Pancreas (tissue), 10 donors: ENCODE measurements at places on chromosomes 16 and 17.

DNA sequence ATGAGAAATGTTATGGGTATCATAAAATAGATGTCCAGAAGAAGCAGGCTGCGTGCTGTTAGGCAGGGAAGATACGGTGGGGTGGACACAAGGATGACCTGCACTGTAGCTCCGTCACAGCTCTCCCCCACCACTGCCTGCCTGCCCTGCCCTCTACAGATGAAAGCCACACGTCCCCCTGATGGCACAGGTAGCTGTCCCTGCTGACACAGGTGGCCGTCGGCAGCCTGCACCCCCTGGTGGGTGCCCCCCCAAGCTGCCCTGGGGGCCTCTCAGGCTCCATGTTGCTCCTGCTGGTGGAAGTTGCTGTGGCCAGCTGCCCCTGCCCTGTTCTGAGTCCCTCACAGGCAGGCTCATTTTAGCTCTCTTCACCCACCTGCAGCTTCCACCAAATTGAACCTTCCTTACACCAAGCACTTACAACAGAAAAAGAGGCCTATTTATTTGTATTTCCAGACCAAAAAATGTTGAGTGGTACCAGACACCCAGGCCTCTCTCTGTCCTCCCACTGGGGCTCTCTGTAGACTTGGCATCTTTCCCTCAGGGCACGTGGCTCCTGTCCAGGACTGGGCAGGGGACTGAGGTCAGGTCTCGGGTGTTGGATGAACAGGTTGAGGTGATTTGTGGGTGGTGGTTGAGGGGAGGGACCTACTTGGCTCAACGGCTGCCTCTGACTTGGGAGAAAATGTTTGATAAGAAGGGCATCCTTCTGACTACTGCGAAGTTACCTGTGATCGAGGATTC lies 50.1 kb upstream of the CACNG5 start:
- no peak for DNase-seq

- DNase-seq, result no peak
These were observed 28.3 kb upstream of the IL17C start for GRCh38 chr16:88610080-88610479.

- DNase-seq, result no peak
These were observed 36.7 kb upstream of the TANC2 start for GRCh38 chr17:62929320-62929719.

- DNase-seq, result no peak
These were observed 388.3 kb downstream of the MAF start for GRCh38 chr16:79212114-79212791.

- DNase-seq, result no peak
These were observed 29.3 kb upstream of the AQP8 start for GRCh38 chr16:25187491-25187795.

DNA sequence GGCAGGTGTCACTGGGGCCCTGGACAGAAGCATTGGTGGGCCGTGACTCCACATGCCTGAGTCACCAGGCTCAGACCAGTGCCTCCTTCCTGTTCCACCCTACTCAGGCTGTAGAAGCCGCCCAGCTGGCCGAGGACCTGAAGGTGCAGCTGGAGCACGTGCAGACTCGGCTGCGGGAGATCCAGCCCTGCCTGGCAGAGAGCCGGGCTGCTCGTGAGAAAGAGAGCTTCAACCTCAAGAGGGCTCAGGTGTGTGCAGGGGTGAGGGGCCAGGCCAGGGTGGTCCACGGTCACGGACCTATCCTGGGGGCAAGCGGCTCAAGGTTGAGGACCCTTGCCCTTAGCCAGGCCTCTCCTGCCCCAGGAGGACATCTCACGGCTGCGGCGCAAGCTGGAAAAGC lies 9.6 kb downstream of the RNF40 start:
- DNase-seq, result no peak

DNA sequence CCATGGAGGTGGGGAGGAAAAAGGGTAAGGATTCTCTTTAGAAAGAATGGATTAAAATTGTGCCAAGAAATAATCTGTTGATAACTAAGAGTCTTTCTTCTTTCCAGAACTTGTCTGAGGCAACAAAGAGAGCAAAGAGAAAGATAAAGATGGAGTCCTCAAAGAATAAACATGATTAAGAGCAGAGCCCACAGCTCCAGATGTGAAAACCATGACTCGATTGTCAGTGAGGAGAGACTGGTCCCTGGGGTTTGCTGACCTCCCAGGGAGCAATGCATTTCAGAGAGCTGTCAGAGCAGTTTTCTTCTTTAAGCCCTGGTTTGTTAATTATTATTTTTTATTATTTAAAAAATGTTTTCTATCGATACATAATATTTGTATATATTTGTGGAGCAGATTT lies 74.6 kb downstream of the TMEM100 start:
- no peak for DNase-seq

DNA sequence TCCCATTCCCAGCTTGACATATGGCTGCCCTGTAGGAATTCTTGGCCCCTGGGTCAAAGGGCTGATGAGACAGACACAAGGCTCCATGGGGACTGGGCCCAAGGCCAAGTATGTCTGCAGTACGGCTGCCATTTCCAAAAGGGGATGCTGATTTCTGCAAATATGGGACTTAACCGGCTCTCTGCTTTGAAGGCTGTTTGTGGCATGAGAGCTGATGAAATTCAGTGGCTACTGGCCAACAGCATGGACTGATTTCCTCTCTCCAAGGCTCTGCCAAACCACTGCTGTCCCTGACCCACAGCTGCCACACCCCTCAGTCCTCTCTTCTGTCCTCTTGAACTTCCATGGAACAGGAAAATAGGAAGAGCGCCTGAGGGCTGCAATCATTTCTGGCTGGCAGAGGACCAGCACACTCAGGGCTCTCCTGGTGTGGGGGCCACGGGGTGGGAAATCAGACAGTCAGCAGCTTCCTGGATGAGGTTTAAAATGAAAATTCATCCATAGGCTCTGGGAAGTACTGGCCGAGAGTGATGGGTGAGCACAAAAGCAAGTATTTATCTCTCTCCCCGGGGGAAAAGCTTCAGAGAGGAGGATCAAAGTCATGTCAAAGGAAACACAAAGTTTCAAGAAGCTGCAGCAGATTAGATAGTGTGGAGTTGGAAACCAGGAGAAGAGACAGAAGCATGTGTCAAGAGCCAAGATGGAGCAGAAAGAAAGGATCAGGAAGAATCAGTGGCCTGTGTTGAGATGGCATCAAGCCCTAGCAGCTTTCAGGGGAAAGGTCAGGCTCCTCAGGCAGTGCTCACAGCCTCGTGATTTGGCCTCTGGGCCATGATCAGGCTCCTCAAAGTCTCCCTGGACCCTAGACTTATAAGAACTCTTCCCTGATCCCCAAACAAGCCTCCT lies 64.1 kb upstream of the SREBF1 start:
- DNase-seq, result no peak

DNA sequence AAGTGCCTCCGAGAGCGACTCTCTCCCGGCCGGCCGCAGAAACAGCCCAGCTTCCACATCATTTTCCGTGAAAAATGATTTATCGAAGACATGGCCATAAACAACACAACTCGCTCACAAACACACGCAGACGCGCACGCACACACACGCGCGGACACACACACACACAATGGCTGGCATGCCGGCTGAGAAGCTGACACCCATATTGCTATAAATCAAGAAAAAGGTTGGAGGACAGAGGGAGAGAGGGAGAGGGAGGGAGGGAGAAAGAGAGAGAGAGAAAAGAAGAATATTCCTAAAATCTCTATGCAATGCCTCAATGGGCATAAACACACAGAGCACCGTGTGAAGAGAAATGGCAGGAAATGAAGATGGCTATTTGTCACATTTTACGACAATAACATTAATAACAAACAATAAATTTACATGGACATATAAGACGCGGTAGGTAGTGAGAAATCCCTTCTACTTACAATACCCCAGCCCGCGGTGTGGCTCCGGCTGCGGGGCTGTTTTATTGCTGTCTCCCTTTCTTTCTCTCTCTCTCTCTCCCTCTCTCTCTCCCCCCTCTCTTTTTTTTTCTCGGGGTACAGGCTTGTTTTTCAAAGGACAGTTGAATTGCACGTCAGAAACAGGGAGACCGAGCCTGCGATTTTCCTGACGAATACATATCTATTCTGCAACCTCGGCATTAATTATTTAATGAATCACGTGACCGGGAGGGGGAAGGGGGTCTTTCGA lies 9.5 kb downstream of the HOXB4 start:
- DNase-seq, result no peak
